ENCODE measurements at places on chromosomes 13 and 19. TPM values are rescaled to one million over a fixed set of nuclear protein-coding genes. Genes with fewer than 3 reads are reported as not detected.

Gene VSTM2B
- not detected for total RNA-seq

Gene NDUFA7
- 58.9 TPM for total RNA-seq

Gene CRX
- not detected for total RNA-seq

- DNase-seq = peak; percentile 7
Observed at GRCh38 chr19:29528350-29528945, 2.7 kb downstream of the VSTM2B start.

DNA sequence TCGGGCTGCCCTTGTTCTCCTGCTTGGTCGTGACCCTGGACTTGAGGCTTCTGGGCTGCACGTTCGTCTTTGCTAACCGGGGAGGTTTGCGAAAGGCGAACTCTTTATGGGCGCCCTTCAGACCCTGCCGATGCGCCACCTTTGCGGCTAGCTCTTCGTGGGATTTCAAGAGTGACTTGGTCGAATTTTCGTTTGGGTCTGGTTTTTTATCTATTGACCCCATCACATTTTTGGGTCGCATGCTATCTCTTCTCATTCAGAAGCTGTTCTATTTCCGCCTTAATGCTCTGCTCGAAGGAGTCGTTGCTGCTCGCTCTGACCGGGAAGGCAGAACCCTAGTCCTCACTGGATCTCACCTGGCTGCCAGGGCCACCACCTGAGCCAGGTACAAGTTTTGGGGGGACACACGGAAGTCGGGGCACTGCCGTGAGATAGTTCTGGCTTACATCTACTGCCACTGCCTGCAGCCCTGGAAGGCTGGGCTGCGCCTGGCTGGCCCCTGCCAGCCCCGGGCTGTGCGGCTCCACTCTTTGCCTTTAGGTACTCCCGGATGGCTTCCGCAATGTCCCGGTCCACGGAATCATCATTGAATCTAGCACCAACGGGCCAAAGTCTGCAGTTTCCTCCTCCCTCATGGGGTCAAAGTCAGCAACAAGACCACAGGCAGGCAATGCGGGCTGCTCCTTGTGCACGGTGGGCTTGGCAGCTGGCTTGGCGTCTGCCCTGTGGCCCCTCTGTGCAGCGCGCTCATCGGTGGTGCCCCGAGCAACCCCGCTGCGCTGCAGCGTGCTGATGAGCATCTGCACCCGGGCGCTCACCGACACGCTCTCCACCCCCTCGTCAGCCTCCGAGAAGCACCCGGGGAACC, 16.2 kb downstream of the RB1 start:
- no peak for DNase-seq

Measured in glomerular endothelial cell (primary cell).